Tibial nerve (tissue), 4 donors: ENCODE measurements at places on chromosomes 11 and 22. TPM values are rescaled to one million over a fixed set of nuclear protein-coding genes. Genes with fewer than 3 reads are reported as not detected.

RBMXL2 gene
- 3.5 TPM for total RNA-seq

PGA4 gene
- total RNA-seq = 8.6 TPM

NFRKB gene
- 36.0 TPM for total RNA-seq

PAMR1 gene
- total RNA-seq = 6.9 TPM

IL17REL gene
- total RNA-seq = not detected

CCDC82 gene
- 51.4 TPM for total RNA-seq

DNA sequence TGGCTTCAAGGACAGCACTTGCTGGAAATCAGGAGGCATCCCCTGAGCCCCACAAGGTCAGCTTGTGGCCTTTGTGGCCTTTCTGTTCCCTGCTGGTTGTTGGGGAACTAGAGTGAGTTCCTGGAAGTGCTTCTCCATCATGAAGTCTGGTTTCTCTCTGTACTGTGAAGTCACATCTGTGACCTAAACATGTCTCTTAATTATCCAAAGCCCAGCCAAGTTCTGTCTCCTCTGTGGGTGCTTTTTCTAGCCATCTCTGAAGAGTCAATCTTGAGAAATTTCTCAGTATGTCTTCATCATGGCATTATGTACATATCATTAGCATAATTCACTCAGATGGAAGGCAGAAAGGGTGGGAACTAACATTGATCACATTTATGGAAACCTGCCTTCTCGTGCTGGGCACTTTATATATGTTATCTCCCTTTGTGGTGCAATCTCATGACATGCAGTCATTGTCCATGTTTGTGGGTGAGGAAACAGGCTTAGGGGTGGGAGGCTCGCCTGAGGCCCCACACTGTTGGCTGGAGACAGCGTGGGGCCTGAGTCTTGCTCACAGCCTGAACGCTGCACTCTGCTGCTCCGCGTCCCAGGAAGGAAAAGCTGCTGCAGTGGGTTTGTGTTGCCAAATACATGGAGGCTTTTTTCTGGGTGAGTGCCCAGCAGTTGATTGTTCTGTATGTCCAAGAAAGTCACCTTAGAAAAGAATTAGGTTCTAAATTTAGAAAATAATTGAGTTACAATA lies 24.6 kb downstream of the IGHMBP2 start:
- no peak overlapping the region for H3K4me3 ChIP-seq
- H3K36me3 ChIP-seq = peaks cover 99% of the 10 kb centered on the region
- no peaks in the 10 kb centered on the region for H3K27me3 ChIP-seq
- no peak overlapping the region for H3K27ac ChIP-seq

DNA sequence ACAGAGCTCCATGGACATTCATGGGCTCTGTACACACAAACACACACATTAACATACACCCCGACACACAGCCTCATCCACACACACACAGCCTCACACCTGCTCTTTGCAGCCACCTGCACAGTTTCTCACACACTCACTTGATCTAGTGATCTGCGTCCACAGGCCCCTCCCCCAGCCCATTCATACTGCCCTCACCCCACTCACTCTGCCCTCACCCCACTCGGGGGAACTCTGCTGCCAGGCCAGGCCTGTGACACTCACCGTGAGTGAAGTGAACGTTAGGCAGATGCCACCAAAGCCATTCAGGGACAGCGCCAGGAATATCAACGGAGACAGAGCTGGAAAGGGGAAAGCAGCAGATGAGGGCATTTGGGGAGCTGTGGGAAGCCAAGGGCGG lies 15.0 kb downstream of the SLC43A1 start:
- DNase-seq = no peak
- H3K4me1 ChIP-seq = peaks cover 41% of the 10 kb centered on the region
- H3K27ac ChIP-seq = peak overlapping the region; percentile 66
- H3K4me3 ChIP-seq = no peak overlapping the region
- H3K36me3 ChIP-seq = peaks cover 37% of the 10 kb centered on the region

DNA sequence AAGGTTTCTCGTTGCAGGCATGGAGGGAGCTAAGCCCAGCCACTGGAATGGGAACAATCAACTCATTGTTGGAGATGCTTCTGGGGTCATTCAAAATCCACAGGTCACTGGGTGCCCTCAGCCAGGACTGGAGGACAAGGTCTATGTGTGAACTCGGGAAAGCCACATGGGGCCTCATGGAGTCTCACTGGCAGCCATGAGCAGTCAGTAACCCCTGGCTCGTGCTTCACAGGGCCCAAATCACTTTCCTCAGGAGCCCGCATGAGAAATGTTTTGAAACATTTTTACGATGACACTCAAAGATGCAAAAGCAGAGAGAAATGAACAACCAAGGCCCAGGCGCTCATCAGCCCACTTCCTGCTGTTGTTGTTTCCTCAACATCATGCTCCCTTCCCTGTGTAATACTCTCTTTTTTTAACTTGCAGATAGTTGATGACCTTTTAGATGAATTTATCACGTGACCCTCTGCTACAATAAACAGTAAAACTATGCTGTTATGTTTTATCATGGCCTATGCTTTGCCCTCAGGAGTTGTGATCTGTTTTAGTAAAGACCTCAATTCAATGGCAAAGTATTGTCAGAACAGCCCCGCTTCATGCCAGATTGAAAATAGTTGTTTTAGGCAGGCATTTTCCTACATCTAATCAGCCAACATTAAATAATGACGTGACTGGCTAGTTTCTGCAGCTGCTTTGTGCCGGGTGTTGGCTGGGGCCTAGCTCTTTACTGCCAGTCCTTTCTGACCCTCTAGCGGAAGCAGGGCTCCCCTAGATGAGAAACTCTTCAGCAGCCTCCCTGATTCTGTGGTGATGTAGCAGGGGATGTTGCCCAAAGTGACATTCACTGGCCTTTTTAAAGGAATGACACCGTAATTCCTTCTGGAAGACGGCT lies 39.7 kb downstream of the ADAMTS15 start:
- H3K4me3 ChIP-seq = no peak overlapping the region
- no peaks in the 10 kb centered on the region for H3K27me3 ChIP-seq
- peaks cover 17% of the 10 kb centered on the region for H3K4me1 ChIP-seq

- no peaks in the 10 kb centered on the region for H3K36me3 ChIP-seq
- H3K27me3 ChIP-seq = no peaks in the 10 kb centered on the region
- H3K4me1 ChIP-seq = no peaks in the 10 kb centered on the region
- no peak overlapping the region for H3K27ac ChIP-seq
These were observed 9.1 kb upstream of the PSMA1 start for GRCh38 chr11:14529321-14529720.

DNA sequence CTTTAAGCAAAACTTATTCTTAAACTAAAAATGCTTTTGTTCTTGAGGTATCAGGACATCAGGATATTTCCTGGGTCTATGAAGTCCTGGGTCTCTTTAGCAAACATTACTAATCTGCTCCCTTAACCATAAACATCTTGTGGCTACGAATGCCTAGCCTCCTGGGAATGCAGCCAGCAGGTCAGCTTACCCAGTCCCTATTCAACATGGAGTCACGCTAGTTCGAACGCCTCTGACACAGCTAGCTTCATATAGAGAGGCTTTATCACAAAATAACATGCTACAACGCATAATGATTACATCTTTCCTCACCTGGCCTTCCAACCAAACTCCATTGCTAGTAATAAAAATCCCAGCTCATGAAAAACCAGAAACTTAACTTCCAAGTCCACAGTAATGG lies 17.5 kb upstream of the FIBIN start:
- H3K27ac ChIP-seq = no peak overlapping the region
- DNase-seq = no peak
- no peak overlapping the region for H3K4me3 ChIP-seq
- peaks cover 3% of the 10 kb centered on the region for H3K4me1 ChIP-seq

DNA sequence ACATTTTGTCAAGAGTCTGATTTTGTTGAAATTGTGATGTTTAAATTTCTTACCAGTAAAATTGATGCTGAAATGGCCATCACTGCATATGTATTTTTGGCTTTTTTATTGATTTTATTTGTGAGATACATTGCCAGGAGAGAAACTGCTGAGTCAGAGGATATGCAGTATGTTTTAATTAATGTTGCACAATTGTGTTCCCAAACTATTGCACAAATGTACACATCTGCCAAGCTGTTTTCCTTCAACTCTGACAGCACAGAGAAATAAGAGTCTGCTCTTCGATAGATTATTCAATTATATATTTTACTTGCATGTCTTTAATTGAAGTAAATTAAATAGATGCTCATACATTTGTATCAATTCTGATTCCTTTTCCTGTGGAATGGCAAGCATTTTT lies 640.2 kb upstream of the LUZP2 start:
- no peak overlapping the region for H3K4me3 ChIP-seq
- H3K27ac ChIP-seq = no peak overlapping the region
- H3K4me1 ChIP-seq = no peaks in the 10 kb centered on the region
- no peak for DNase-seq
- H3K36me3 ChIP-seq = no peaks in the 10 kb centered on the region

- no peak overlapping the region for H3K27ac ChIP-seq
- peaks cover 24% of the 10 kb centered on the region for H3K36me3 ChIP-seq
- no peak for DNase-seq
- H3K4me3 ChIP-seq = no peak overlapping the region
- H3K27me3 ChIP-seq = no peaks in the 10 kb centered on the region
These were observed 48.7 kb downstream of the TBC1D22A start for GRCh38 chr22:46810856-46811786.

DNA sequence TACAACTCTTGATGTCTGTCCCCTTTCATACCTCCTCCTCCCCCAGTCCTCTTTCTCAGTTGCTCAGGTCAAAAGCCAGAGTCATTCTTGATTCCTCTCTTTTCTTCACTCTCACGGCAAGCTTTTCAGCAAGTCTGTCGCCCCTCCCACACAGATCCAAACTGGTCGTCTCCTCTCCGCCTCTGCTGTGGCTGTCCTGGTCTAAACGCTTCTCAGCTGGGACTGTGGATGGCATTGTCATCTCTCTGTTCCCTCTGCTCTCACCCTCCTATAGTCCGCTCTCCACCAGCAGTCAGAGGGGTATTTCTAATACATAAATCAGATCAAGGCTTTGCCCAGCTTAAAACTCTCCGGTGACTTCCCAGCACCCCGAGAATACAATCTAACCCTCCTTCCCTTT lies 46.8 kb upstream of the SPATA19 start:
- H3K27ac ChIP-seq = no peak overlapping the region
- DNase-seq = no peak
- no peaks in the 10 kb centered on the region for H3K27me3 ChIP-seq
- no peak overlapping the region for H3K4me3 ChIP-seq
- no peaks in the 10 kb centered on the region for H3K4me1 ChIP-seq

GRCh38 chr22:22123118-22123959 lies 121.2 kb upstream of the VPREB1 start:
- no peak overlapping the region for H3K4me3 ChIP-seq
- DNase-seq = no peak
- no peaks in the 10 kb centered on the region for H3K36me3 ChIP-seq
- H3K27me3 ChIP-seq = peaks cover 11% of the 10 kb centered on the region
- H3K27ac ChIP-seq = no peak overlapping the region

DNA sequence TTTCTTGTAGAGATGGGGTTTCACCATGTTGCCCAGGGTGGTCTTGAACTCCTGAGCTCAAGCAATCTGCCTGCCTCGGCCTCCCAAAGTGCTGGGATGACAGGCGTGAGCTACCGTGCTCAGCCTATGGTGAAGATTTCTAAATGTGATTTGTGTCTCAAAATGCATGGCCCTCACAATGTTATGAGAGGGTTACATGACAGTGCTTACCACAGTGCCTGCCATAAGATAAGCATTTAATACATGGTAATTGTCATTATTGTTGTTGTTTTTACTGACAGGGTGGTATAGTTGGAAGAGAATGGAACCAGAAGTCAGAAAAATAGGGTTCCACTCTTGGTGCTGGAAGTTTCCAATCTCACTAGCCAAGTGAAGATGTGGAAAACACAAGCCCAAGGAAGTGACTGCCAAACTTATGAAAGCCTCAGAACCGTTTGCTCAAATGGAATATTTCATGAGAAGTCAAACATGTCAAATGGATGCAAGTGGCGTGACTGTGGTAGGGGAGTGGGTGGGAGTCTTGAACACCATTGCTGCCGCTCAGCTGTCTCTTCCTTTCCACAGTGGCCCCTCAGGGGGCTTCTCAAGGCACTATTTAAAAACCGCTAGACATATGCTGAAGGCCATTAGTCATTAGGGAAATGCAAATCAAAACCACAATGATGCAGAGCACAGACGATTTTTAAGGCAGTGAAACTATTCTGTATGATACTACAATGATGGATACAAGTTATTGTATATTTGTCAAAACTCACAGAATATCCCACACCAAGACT lies 29.1 kb upstream of the LMO2 start:
- no peaks in the 10 kb centered on the region for H3K36me3 ChIP-seq
- H3K4me3 ChIP-seq = no peak overlapping the region
- H3K4me1 ChIP-seq = no peaks in the 10 kb centered on the region
- no peak overlapping the region for H3K27ac ChIP-seq
- H3K27me3 ChIP-seq = no peaks in the 10 kb centered on the region

DNA sequence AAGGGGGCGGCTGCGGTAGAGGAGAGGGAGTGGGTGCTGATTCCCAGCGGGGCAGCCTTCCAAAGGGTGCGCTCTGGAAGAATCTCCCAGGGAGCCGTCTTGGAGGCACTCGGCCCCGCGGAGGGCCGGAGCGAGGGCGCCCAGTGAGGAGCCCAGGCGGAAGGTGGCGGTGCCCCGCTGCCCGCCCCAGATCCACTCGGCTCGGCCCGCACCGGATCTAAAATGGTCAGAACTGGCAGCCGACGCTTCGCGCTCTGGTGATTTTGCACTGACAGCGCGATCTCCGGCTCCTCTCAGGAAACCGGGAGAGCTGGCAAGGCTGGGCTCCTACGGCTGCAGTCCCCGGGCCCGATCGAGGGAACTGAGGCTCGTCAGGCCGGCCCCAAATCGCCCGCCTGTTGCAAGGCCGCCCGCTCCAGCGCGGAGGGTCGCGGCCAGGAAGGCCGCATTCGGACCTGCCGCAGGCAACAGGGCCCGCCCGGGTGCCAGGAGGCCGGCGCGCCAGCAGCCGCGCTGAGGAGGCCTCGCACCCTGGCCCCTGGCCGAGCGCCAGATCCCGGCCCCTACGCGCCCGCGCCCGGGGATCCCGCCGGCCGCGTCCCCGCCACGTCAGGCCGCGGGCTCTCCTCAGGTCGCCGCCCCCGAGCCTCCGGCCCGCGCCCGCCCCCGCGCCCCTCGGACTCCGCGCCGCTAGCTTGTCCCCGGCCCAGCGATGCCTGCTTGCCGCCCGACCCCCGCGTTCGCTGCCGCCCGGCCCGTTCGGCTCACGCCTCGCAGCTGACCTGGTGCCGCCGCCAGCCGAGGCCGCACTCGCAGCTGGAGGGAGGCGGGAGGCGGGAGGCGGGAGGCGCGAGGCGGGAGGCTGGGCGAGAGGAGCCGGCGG lies at the start of gene KLHL22:
Gene KLHL22, minus strand, starts transcription at position 818 of the 883 bp plus-strand sequence. CDS start 6,584 bp downstream, outside the sequence.
- peak; percentile 24 for DNase-seq
- H3K27me3 ChIP-seq = no peaks in the 10 kb centered on the region
- H3K36me3 ChIP-seq = peaks cover 12% of the 10 kb centered on the region
- no peaks in the 10 kb centered on the region for H3K4me1 ChIP-seq
- H3K27ac ChIP-seq = peak within 1 kb of the TSS; percentile 95
- peak within 1 kb of the TSS; percentile 72 for H3K4me3 ChIP-seq

- no peak for DNase-seq
- no peaks in the 10 kb centered on the region for H3K36me3 ChIP-seq
- H3K27me3 ChIP-seq = no peaks in the 10 kb centered on the region
- no peak overlapping the region for H3K4me3 ChIP-seq
- H3K27ac ChIP-seq = no peak overlapping the region
These were observed 97.7 kb downstream of the ABTB2 start for GRCh38 chr11:34260072-34260575.

- no peak for DNase-seq
- peaks cover 52% of the 10 kb centered on the region for H3K4me1 ChIP-seq
- peak overlapping the region; percentile 89 for H3K27ac ChIP-seq
- no peaks in the 10 kb centered on the region for H3K36me3 ChIP-seq
- no peaks in the 10 kb centered on the region for H3K27me3 ChIP-seq
These were observed 99.4 kb upstream of the AKIP1 start for GRCh38 chr11:8811571-8811970.
